Effector memory CD4-positive, alpha-beta T cell (primary cell): ENCODE measurements at places on chromosomes 3 and 15.

DNA sequence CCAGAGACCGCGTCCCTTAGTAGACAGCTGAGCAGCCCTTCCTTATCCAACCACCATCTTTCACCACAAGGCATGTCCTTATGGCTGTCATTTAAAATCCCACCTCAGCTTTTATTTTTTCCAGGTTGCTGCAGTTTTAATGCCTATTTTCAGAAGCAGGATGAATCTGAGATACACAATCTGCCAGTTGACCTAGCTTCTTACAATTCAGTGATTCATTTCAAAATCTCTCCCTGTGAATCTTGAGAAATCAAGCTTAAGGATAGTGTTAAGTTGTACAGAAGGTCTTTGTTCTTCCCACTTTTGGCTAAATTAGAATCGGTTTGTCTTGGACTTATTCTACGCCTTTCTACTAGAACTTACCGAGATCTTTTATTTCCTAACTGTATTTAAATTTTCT is 522.3 kb upstream of the CFAP20DC start:
- no peaks in the 10 kb centered on the region for H3K27me3 ChIP-seq
- no peaks in the 10 kb centered on the region for H3K36me3 ChIP-seq
- no peak overlapping the region for H3K27ac ChIP-seq
- no peak overlapping the region for H3K4me3 ChIP-seq
- no peaks in the 10 kb centered on the region for H3K4me1 ChIP-seq

- H3K36me3 ChIP-seq = no peaks in the 10 kb centered on the region
- H3K27ac ChIP-seq = no peak overlapping the region
- DNase-seq = no peak
- H3K4me3 ChIP-seq = no peak overlapping the region
Measured at GRCh38 chr3:179861292-179861691, 175.4 kb downstream of the PEX5L start.

DNA sequence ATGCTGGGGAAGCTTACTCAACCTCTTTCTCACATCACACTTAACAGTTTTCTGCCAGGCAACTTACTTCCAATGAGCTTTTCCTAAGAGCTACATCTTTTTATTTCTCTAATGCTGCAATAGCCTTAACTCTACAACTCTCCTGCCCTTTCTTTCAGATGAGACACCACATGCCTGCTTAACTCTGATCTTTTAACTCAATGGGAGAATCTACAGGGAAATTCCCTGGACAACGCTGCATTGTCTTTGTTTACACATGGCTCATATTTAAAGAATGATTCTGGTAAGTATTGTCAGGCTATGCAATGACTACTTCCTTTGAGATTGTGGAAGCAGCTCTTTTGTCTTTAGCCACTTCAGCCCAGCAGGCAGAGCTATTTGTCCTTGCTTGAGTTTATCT is 353.1 kb upstream of the BCHE start:
- DNase-seq = no peak
- H3K36me3 ChIP-seq = no peaks in the 10 kb centered on the region
- no peaks in the 10 kb centered on the region for H3K4me1 ChIP-seq
- no peaks in the 10 kb centered on the region for H3K27me3 ChIP-seq
- H3K4me3 ChIP-seq = no peak overlapping the region

- H3K4me3 ChIP-seq = no peak overlapping the region
- no peaks in the 10 kb centered on the region for H3K4me1 ChIP-seq
- DNase-seq = no peak
- no peaks in the 10 kb centered on the region for H3K27me3 ChIP-seq
Measured at GRCh38 chr15:38849046-38849445, 284.4 kb upstream of the RASGRP1 start.

GRCh38 chr15:88908697-88909621 is 4.2 kb downstream of the MFGE8 start:
- H3K27me3 ChIP-seq = no peaks in the 10 kb centered on the region
- DNase-seq = no peak
- H3K36me3 ChIP-seq = no peaks in the 10 kb centered on the region

- peaks cover 6% of the 10 kb centered on the region for H3K27me3 ChIP-seq
- no peaks in the 10 kb centered on the region for H3K36me3 ChIP-seq
- peaks cover 4% of the 10 kb centered on the region for H3K4me1 ChIP-seq
- DNase-seq = peak; percentile 35
- no peak overlapping the region for H3K4me3 ChIP-seq
Measured at GRCh38 chr3:185983495-185984141, 45.8 kb upstream of the TRA2B start.

DNA sequence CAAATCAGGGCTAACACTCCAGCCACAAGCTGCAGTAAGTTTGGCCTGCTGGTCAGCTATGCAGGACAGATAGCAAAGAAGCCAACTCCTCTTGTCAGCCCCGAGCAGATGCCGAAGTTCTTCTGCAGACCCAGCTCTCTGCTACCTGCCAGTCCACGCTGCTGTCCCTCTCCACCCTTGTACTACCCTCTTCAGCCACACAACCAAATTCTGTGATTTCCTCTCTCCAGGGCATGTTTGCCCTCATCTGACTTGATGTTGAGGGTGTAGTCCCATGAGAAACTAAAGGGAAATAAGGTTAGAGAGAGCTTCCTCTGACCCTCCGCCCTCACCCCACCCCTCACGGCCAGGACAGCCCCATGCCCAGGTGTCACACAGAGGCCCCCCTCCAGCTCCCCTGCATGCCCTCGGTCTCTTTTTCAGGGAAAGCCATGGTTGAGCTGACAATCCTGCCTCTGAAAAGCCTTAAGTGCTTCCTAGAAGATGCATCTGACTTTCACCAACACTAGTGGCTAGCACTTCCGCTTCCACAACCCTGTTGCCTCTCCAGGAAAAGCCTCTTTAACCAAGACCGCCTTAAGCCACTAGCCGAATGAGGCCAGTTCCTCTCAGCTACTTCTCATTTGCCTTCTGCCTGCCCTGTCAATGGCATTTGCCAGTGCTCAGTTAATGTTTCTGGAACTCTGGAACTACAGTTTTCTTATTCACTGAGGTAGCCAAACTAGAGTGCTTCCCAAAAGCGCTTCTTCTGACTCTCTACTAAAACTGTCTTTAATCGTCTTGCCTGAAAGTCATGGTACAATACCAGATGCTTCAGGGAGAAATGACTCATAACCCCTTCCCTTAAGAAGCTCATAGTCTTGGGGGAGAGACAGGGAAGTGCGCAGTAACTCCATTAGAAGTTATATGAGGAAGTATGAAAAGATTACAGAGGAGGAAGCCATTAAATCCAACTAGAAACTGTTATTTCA is 300.4 kb upstream of the STT3B start:
- peaks cover 51% of the 10 kb centered on the region for H3K4me1 ChIP-seq
- no peaks in the 10 kb centered on the region for H3K27me3 ChIP-seq
- H3K4me3 ChIP-seq = no peak overlapping the region
- no peak overlapping the region for H3K27ac ChIP-seq

- no peaks in the 10 kb centered on the region for H3K36me3 ChIP-seq
- H3K4me3 ChIP-seq = no peak overlapping the region
- H3K4me1 ChIP-seq = no peaks in the 10 kb centered on the region
- H3K27ac ChIP-seq = no peak overlapping the region
Measured at GRCh38 chr3:69115731-69116130, 6.7 kb downstream of the LMOD3 start.

DNA sequence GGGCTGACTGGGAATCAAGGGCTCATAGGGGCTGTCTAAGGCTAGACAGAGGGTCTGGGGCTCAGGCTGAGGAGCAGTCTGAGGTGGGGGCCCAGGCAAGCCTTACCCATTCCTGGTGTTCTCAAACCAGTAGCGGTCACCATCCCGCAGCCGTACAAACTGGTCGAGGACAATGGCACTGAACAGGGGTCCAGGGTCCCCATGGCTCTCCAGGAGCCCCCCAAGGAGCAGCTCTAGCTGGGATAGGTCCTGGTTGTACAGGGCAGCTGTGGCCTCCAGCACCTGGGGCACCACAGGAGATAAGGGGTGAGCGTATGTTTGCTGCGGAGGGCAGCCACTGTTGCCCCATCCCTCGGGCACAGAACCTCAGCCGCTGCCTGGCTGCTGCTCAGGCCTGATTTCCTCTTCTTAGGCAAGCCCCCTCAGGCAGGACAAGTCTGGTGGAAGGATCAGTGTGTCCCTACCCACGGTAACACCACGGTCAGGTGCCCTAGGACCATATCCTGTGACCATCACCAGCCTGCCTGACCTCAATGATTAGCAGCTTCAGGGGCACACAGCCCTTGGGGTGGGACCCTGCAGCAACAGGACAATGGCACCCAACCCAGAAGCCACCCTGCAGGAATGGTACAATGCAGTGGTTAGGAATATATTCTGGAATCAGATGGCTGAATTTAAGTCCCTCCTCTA is 5.9 kb downstream of the DUOX2 start:
- DNase-seq = no peak
- H3K4me3 ChIP-seq = no peak overlapping the region
- no peak overlapping the region for H3K27ac ChIP-seq

DNA sequence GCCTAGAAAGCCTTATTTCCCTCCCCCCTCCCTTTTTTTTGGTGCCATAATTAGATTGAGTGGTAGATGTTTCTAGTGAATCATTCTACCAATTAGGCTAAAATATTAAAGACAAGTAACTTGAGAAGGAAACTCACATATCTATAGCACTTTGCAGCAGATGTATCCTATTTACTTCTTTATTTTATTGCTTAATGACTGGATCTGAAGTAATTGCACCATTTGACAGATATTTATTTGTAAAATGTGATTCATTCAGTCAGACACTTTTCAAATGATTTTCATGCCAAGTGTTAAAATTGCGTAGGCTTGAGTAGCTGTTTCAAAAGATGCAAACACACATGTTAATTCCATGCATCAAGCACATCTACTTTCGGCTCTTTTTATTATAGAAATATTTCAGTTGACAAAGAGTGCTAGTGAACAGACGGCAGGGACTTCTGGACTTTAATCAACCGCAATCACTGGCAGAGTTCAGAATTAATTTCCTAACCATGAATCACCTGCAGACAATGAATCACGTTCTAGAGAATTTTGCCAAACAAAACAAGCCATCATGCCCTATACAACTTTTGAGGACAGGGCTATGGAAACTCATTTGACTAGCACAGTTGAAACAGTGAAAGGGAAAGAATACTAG is 636.8 kb downstream of the MECOM start:
- no peak for DNase-seq
- H3K27me3 ChIP-seq = no peaks in the 10 kb centered on the region
- no peak overlapping the region for H3K27ac ChIP-seq
- no peak overlapping the region for H3K4me3 ChIP-seq

DNA sequence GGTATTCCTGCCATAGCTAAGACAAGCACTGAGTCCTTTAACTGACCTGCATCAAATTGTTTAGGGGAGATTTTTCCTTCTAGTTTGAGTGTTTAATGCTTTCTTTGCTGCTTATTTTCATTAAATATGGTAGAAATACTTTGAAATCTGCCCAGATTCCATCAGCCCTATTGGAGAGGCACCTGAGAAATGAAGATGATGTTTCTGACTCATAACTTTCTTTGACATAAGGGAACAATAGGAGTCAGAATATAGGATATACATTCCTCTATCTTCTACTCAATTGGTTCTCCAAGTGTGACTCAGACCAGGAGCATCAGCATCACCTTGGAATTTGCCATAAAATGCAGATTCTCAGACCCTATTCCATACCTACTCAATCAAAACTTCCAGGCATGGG is 27.4 kb downstream of the BTD start:
- H3K4me3 ChIP-seq = no peak overlapping the region
- H3K36me3 ChIP-seq = no peaks in the 10 kb centered on the region
- no peaks in the 10 kb centered on the region for H3K27me3 ChIP-seq
- no peak for DNase-seq
- H3K4me1 ChIP-seq = peaks cover 14% of the 10 kb centered on the region

DNA sequence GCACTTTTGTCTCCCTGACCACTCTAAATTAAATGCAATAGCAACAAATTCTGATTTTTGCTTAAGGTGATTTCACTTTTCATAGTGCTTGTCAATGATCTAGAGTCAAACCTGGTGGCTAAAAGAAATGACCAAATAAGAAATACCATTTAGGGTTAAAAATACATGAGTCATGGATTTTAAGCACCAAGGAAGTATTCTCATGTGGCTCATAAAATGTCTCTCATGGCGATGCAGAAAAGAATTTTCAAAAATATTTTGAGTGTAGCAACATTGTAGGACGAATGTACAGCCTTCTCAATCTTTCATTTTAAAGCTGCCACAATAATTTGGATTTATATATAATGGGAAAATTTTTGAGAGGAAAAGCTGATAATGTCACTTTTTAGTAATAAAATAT is 193.6 kb downstream of the EPHA3 start:
- no peak overlapping the region for H3K27ac ChIP-seq
- H3K4me1 ChIP-seq = no peaks in the 10 kb centered on the region
- no peaks in the 10 kb centered on the region for H3K36me3 ChIP-seq
- no peaks in the 10 kb centered on the region for H3K27me3 ChIP-seq

GRCh38 chr3:46564190-46565021 is 1.7 kb downstream of the LRRC2 start:
- no peak overlapping the region for H3K27ac ChIP-seq
- no peaks in the 10 kb centered on the region for H3K4me1 ChIP-seq

DNA sequence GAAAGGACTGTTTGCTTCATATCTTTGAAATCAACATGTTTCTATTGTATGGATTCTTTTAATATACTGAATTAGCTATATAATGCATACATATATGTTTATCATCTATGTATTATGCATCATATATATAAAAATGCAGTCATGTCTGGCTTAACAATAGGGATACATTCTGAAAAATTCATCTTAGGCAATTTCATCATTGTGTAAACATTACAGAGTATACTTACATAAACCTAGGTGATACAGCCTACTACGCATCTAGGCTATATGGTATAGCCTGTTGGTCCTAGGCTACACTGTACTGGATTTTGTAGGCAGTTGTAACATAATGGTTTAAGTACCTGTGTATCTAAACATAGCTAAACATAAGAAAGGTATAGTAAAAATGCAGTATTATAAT is 21.7 kb downstream of the CHMP2B start:
- no peak overlapping the region for H3K27ac ChIP-seq
- H3K4me3 ChIP-seq = no peak overlapping the region
- peaks cover 26% of the 10 kb centered on the region for H3K36me3 ChIP-seq
- no peak for DNase-seq

- no peak overlapping the region for H3K4me3 ChIP-seq
- H3K4me1 ChIP-seq = no peaks in the 10 kb centered on the region
- no peaks in the 10 kb centered on the region for H3K36me3 ChIP-seq
- no peaks in the 10 kb centered on the region for H3K27me3 ChIP-seq
- DNase-seq = no peak
Measured at GRCh38 chr3:55097441-55097840, 169.6 kb upstream of the LRTM1 start.

DNA sequence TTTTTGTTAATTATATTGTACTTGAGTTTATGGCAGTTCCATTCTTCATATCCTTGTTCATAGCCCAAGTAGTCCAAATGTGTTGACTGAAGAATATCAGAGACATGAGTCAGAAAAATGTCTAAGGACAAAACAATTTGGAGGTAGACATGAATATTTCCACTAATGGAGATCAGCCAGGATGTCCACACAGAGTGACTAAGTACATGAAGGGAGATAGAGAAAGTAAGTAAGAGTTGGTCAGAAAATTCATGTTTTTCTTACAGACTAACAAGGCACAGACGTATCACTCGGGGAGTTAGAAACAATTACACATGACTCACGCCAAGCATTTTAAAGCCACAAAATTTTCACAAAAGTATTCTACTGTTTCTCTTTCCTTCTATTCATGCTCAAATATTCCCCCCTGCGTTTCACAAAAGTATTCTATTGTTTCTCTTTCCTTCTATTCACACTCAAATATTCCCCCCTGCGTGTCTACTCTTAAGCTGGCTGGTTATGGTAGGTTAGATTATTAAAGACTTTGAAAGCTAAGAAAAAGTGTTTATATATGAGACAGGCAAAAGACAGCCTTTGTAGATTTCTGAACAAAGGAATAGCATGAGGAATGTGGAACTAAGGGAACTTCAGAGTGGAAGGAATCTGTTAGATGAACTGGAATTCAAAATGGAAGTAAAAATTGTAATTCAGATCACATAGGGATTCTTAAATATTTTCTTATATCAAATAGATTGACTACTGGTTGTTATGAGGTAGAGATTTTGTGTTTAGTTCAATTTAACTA is 648.7 kb upstream of the CCDC54 start:
- H3K4me3 ChIP-seq = no peak overlapping the region
- H3K27ac ChIP-seq = no peak overlapping the region
- H3K36me3 ChIP-seq = no peaks in the 10 kb centered on the region
- DNase-seq = no peak
